Thoracic aorta (tissue), 2 donors: ENCODE measurements at places on chromosomes 6 and 20.

GRCh38 chr20:8777911-8778310 is 291.0 kb upstream of the PLCB4 start:
- DNase-seq, result no peak

DNA sequence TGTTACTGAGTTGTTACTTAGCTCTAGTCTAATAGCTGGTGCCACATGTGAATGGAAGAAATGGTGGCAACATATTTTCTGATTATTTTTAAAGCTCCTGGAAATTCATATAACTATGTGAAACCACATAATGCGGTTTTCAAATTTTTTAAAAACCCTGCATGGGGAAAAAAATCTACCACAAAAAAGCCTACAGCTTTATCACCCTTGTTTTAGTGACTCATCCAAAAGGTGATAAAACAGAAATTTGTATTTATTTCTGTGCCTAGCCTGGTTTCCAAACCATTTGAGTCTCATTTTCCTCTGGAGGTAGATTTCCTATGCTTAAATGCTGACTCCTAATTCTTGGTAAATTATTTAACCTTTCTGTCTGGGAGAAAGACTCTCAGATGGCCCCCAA is 5.4 kb upstream of the FBXO30 start:
- DNase-seq, result no peak

DNA sequence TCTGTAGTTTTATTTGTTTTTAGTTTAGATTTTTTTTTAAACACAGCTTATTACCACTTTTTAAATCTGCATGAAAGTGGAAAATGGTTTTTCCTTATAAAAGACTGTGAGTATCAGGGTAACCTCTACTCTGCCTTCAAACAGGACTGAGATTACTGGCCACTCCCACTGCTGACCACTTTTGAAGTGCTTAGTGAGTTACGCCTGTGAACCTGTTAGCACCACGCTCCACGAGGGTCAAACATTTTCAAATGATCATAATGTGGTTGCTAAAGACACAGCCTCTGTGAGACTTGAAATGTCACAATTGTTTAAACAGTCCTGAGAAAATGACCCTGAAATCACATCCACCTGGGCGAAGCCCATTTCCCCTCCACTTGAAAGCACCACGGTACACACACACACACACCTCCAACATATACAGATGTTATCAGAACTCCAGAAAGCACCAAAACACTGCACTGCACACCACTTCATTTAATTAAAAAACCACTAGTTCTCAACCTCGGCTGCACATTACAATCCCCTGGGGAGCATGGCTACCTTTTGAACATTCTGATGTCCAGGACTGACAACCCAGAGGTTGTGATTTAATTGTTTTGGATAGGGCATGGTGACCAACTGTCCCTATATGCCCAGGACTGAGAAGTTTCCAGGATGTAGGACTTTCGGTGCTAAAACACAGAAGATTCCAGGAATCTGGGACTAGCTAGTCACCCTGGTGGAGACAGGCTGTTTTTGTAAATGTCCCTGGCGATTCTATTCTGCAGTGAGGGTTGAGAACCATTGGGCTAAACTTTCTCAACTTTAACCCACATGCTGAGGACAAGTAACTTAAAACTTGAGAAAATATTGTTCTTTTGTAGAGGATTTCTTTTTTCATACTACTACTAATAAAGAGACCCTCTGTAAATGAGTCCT is 176.4 kb upstream of the MYLIP start:
- DNase-seq, result no peak

DNA sequence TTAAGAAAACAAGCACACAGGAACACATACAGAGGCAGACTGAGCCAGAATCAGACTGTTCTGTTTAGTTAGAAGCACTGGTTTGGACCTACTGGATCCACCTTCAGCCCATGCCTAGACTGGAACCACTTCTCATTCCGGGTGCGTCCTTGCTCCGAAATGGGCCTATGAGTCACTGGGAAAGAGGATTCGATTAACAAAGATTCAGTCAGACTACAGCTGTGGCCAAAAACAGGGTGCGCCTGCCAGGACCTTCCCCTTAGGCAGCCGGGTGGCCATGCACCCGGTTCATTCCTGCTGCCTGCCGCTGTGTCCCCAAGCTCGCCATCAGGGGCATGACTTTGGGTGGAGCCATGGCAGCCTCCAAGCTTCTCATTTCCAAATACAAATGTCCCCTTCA is 14.5 kb upstream of the KCNK5 start:
- no peak for DNase-seq

DNA sequence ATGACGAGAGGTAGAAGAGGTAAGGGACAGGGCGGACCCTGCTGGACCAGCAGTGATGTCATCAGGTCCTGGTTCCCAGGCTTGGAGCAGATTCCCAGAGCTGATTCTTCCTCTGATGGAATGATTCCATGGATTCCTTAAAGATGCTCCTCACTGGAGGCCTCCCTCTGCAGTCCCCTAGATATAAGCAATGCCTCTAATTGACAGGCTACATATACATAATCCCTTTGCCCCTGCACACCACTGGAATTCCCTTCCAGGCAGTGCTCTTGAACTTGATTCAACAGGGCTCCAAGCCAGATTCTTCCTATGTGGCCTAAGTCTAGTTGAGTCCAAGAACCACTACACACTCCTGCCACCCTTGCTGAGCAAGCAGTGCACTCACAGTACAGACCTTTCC is 52.3 kb upstream of the L3MBTL3 start:
- no peak for DNase-seq

DNA sequence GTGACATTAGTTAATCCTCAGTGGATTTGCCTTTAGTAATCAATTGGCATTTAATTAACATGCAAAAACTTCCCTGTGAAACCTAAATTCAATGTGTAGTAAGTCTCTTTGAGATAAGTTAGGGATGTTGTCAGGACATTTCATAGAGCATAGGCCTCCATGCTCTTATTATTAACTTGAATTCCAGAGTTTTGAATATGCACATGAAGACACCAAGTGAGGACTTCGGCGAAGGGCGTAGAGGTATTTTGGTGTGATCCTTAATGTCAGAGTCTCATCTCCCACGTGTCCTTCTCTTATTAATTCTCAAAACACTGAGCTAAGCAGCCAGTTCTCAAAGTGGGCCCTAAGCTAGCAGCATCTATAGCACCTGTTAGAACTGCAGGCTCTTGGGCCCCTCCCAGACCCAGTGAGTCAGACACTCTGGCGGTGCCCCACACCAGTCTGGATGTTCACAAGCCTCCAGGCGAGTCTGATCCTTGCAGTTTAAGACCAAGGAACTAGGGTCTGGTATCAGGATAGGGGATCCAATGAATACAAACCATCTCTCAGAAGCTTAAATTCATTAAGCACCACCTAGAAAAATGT is 292.1 kb downstream of the QKI start:
- no peak for DNase-seq

GRCh38 chr6:82057846-82058554 is 189.5 kb downstream of the IBTK start:
- no peak for DNase-seq

DNA sequence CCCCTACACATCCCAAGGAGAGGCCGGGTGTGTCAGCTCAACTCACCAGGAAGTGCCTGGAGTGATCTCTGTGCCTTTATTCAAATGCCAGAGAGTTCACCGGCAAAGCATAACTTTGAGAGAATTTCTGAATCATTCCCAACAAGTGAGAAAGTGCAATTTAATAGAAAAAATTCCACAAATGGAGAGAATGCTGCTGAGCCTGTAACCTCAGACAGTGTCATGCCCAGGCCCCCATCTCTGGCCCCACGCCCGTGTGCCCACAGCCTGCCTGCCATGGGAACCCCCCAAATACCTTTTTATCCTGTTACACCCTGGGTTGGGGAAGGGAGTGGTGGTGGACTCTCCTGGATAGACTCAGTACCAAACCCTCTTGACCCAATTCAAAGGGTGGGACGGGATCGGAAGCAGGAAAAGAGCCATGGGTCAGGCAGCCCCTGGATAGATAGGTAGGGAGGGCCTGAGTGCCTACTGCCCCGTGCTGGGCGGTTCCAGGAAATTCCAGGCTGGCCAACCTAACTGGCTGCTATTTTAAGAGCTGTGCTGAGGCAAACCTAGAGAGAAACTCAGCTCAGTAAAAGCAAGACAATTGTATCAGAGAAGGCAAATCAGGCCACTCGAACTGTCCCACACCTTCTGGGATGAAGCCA is 179.0 kb upstream of the FOXA2 start:
- no peak for DNase-seq

GRCh38 chr6:41153992-41154625 is at the start of gene TREML1:
Gene TREML1, minus strand, starts transcription at chr6:41154347. Its CDS starts 59 bp downstream, at chr6:41154288.
- no peak for DNase-seq

DNA sequence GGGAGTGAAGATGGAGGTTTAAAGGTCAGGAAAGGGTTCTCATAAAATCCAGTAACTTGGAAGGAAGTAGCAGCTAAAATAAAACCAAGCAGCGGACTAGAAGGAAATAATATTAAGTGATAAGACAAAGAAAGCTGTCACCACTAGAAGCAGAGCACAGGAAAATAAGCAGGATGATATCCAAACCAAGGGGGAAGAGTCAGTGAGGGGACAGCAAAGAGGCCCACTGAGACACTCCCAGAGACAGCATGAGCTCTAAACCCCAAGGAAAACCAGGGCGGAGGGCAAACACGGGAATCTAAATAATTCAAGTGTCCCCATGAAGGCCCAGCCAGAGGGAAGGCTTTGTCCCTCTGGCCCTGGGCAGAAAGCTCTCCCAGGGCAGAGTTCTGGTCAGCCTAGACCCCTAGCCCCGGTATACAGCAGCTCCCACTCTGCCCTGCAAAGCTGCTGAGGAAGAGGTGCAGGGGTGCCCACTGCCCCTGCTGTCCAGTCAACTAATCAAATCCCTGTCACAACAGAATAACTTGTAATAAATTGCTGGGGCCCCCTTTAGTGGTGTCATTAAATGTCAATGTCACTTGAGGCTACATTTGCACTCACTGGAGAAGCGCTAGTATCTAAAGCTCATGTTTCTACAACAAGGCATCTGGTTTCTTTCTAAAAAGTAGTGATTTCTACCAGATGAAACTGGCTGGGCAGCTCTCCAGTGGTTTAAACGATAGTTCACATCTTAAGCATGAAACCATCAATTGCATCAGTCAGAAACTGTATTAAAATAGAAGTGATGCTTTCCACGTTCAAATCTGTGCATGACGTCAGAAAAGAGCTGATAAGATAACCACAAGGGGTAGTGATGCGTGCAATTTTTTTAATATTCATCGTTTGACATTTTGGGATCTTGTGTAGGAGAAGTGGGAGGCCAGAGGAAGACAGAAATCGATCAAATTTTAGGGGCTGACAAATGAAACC is 13.6 kb downstream of the PDE10A start:
- no peak for DNase-seq

- no peak for DNase-seq
Observed at GRCh38 chr6:163423696-163424095, 9.2 kb downstream of the QKI start.

DNA sequence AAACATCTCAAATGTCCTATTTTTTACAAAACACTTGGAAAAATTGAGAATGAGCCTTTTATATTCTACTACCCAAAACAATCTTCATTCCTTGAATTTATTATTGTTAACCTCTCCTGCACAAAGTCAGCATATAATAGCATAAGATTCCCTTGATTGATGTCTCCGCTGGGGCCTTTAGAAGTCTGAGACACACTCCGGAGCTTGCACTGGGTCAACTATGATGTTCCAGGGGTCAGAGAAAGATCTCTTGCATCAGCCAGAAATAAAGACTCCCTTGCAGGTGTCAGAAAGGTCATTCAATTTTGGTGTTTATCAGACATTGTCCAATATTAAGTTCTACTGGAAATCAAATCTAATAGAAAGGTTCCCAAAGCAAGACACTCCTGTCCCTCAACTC is 29.7 kb upstream of the NHSL1 start:
- DNase-seq, result no peak

DNA sequence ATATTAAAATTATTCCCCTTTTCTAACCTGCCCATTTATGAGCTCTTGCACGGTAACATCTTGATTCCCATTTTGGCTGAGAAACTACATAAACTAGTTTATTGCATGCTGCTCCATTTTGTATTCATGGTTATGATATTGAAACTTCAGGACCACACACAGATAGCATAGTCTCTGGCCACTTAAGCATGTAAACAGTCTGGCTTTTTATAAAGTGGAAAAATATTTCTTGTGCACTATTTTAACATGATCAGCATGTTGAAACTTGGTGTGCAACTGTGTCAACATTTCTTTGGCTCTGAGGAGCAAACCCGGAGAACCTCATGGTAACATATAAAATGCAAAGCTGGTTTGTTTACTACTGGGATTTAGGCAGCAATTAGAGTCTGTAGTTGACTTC is 70.7 kb downstream of the SLX4IP start:
- no peak for DNase-seq

GRCh38 chr6:31739639-31740396 is at the start of gene MSH5:
Gene MSH5, plus strand, starts transcription at chr6:31740005. Its CDS starts 462 bp downstream, at chr6:31740467.
- peak; percentile 95 for DNase-seq

DNA sequence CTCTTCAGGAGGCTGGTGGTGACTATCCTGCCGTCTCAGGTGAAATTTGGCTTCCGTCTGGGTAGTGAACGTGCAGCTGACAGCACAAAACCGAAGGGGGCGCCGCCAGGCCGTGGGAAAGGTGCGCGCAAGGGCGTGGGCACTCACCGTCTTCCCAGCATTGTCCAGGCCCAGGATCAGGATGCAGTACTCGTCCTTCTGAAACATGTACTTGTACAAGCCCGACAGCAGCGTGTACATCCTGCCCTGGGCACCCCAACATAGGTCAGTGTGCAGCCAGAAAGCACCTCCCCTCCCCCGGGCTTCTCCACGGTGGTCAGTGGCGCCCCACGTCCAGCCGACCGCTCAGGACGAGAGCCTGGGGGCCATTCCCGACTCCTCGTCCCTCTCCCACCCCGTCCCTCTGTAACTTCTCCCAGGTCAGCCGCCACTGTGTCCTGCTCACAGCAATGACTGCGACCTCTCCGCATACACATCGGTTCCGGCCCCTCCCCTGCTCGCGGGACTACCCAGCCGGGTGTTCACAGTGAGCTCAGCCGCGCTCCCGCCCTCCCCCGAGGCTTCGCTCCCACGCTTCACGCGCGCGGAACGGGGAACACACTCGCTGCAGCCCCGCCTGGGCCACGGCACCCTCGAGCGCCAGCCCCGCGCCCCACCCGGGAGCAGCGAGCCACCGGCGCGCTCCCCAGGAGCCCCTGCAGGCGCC is 771 bp downstream of the ARFRP1 start:
- DNase-seq, result no peak

GRCh38 chr6:134995536-134995935 is 45.6 kb upstream of the ALDH8A1 start:
- no peak for DNase-seq

DNA sequence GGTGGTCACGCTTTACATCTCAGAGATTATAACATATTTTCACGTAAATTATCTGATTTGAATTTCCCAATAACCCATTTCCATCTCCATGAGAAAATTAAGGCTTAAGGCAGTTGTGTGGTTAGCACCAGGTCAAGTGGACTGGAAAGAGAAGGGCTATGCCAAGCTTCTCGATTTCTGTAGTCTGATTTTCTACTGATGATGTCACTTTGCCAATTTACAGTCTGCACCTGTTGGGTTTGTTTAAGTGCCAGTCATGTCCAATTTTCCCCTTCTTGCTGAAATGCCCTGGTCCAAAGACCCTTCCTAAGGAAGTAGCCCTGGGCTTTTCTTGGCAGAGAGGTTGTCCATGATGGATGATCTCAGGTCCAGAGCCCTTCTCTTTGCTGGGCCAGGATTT is 562.3 kb upstream of the BTBD3 start:
- no peak for DNase-seq
